ENCODE measurements at places on chromosomes 5 and 9.

- no peak for DNase-seq
Observed at GRCh38 chr5:19555436-19555835, 432.6 kb downstream of the CDH18 start.

GRCh38 chr9:89375191-89375760, 57.0 kb downstream of the SECISBP2 start:
- DNase-seq, result no peak

DNA sequence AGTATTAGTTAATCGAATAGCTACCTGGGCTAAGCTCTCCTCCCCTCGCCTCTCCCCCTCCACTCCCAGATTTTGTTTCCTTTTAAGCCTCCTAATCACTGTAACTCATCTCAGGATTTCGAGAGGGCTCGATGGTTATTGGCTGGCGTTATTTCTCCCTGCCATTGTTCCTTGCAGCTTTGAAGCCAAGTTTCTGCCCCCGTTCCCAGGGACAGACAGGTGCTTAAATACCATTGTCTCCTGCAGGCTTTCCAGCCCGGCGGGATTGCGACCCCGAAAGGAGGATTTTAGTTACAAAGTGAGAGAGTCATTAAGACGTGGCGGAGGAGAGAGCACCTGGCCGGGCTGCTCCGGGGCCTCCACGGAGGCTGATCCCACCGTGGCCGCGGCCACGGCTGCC, 46.2 kb downstream of the ASS1 start:
- no peak for DNase-seq

GRCh38 chr9:122221183-122221811, 7.5 kb downstream of the LHX6 start:
- DNase-seq, result no peak

DNA sequence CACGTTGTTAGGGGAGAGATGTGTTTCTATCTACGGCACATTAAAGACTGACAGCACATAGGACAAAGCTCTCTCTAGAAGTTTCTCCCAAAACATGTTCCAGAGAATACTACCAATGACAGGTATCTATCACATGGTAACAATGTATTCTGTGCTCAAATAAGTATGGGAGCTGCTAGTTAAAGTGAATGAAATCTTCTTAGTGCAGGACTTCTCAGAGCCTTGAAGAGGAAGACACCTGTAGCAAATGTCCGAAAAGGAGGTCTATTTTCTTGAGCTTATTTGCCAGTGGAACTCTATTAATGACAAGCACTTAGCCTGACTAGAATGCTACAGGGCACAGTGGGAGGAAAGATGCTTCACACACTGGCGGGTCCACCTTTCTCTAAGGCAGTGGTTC, 137.4 kb downstream of the ENTREP1 start:
- DNase-seq, result no peak

GRCh38 chr5:150615141-150615699, 25.2 kb upstream of the SYNPO start:
- no peak for DNase-seq

Data from activated CD4-positive, CD25-positive, alpha-beta regulatory T cell (primary cell).